NCI-H146 (cell line): ENCODE measurements at places on chromosomes 2 and 18.
A peak's percentile ranks its signal among the peaks of the same experiment; 100 is the strongest.

- no peak for DNase-seq
Measured at GRCh38 chr18:9057646-9058045, 44.9 kb upstream of the NDUFV2 start.

DNA sequence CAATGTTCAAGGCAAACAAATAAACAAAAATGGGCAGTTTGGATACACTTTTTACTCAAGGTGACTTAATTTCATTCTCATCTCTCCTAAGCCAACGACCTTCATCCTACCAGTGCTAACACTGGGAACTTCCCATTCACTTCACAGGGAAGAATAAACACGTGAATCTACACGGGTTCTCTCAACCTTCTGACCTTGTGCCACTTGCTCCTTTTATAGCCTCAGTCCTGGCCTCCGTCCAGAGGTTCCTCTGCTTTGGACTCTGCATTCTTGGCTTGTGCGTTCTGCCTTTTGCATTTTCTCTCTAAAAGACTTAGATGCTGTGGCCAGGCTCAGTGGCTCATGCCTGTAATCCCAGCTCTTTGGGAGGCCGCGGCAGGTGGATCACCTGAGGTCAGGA lies 13.8 kb downstream of the ZNF2 start:
- DNase-seq: no peak

GRCh38 chr2:16773080-16773713 lies 107.6 kb upstream of the CYRIA start:
- peak; percentile 65 for DNase-seq

- no peak for DNase-seq
Measured at GRCh38 chr2:8549273-8549922, 132.5 kb upstream of the ID2 start.

DNA sequence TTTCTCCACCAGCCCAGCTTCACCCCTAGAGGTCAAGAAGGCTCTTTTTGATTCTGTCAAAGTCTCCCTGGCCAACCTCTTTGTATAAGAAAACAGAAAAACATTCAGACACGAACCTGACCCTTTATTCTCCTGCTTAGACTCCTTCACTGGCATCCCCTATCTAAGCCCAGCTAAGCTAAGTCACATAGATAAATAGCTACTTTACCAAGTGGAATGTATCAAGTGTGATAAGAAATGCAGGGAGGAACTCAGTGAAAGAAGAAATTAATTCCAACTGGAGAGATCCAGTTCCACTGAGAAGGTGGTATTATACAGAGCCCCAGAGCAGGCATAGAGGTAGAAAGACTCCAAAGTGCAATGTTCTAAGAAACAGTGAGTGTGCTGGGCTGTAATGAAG lies 489.5 kb downstream of the TNS1 start:
- DNase-seq: no peak

- no peak for DNase-seq
Measured at GRCh38 chr2:42941633-42942176, 149.3 kb upstream of the HAAO start.

GRCh38 chr18:3721771-3722648 lies 272.0 kb downstream of the TGIF1 start:
- DNase-seq: no peak

DNA sequence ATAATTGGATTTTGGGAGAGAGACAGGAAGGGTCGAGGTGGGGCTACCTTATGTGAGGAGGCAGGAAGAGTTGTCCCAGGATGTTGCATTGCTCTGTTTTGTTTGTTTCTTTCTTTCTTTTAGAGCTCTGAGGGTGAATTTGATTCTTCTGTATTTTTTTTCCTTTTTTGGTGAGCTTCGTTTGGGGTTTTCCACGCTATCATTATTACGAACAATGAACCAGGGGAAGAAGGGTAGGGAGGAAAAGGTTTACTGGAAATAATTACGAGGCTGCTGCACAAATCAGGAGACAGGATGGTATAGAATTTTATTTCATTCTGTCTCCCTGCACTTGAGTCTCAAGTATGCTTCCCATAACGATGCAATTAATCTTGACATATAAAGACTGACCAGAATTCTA lies 51.4 kb upstream of the ZNF516 start:
- DNase-seq: no peak

GRCh38 chr2:43129676-43130547 lies 96.5 kb downstream of the ZFP36L2 start:
- DNase-seq: no peak

DNA sequence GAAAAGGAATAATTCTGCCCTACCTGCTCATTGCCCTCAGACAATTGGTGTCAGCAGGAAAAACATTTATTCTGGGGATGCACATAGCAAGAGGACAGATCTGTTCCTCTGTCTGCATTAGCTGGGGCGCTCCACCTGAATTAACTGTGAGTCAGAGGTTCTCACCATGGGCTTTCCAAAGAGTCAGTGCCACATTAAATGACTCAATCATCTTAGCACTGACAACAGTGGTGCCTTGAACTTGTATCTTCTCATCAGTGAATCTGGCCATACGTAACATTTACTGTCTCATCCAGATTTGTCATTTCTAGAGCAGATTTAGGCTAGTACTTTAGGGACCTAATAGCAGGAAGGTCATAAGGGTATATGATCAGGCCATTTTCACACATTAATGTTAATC lies 358.1 kb upstream of the CRIM1 start:
- no peak for DNase-seq

GRCh38 chr2:100292022-100292580 lies 30.2 kb downstream of the LONRF2 start:
- no peak for DNase-seq

GRCh38 chr18:52894801-52895200 lies 554.8 kb downstream of the DCC start:
- DNase-seq: no peak

DNA sequence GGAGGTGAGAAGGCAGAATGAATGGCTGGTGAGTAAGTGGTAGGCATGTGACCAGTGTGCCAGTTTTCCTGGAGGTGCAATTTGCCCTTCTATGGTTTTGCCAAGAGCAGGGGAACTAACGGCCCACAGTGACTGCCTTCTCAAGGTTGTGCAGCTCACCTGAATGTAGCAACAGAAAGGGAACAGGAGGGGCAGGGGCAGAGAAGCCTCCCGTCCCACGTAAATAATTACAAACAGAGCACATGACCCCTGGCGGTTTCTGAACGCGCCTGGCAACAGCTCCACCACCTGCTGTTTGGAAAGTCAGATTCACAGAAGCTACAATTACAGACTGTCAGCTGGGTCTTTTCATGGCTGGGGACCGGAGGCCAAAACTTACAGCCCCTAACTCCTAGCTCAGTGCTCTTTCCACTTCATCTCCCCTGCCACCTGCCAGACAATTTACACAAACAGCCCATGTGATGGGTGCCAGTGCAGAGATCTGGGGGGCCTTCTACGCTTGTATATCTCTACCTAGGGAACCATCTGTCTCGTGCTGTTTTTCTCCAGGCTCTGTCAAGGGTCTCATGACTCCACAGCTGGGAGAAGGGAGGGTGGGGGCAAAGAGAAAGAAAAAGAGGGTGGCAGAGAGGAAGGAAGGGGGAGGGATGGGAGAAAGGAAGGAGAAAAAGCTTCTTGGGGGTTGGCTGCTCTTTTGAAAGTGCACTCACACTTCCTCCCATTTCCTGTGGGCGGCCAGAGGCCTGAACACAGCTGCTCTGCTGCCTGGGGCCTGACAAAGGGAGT lies 69.6 kb downstream of the POLR1A start:
- peak; percentile 89 for DNase-seq
